ENCODE measurements at places on chromosomes 2 and 18. TPM values are rescaled to one million over a fixed set of nuclear protein-coding genes. Genes with fewer than 3 reads are reported as not detected.

Gene SYT4
- total RNA-seq: not detected

Gene COL3A1
- 43.5 TPM for total RNA-seq

Gene PLB1
- 0.66 TPM for total RNA-seq

Gene SPATA3
- not detected for total RNA-seq

Gene RAMP1
- 74.4 TPM for total RNA-seq

- no peak for DNase-seq
- H3K4me1 ChIP-seq: no peaks in the 10 kb centered on the region
- no peaks in the 10 kb centered on the region for H3K27me3 ChIP-seq
- H3K4me3 ChIP-seq: no peak overlapping the region
These were observed 156.2 kb downstream of the SH3RF3 start for GRCh38 chr2:109285244-109285651.

GRCh38 chr2:171531291-171531690, 9.0 kb downstream of the CYBRD1 start:
- no peaks in the 10 kb centered on the region for H3K36me3 ChIP-seq
- DNase-seq: no peak
- no peaks in the 10 kb centered on the region for H3K4me1 ChIP-seq
- H3K27ac ChIP-seq: no peak overlapping the region

DNA sequence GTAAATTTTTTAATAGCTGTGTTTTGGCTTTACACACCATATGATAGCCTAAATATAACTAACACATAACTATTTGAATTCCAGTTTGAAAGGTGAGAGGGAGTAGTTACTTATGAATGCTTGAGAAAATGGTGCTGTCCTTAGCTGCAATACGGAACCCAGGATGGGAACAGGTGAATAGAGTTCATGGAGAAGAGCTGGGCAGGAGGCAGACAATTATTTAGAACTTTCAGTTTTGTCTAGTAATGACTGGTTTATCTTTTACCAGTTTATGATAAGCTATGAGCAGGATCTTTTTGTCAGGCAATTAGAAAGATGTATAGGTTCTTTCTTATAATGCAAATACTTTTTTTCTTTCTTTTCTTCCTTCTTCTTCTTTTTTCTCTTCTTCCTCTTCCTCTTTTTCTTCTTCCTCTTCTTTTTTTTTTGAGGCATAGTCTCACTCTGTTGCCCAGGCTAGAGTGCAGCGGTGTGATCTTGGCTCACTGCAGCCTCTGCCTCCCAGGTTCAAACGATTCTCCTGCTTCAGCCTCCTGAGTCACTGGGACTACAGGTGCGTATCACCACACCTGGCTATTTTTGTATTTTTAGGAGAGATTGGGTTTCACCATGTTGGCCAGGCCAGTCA, 25.9 kb downstream of the UBR3 start:
- H3K4me1 ChIP-seq: no peaks in the 10 kb centered on the region
- H3K27me3 ChIP-seq: no peaks in the 10 kb centered on the region
- H3K27ac ChIP-seq: no peak overlapping the region
- no peak for DNase-seq
- H3K4me3 ChIP-seq: no peak overlapping the region

GRCh38 chr2:61878761-61879160, 9.7 kb downstream of the CCT4 start:
- H3K4me1 ChIP-seq: no peaks in the 10 kb centered on the region
- peaks cover 49% of the 10 kb centered on the region for H3K36me3 ChIP-seq

- no peaks in the 10 kb centered on the region for H3K4me1 ChIP-seq
- H3K4me3 ChIP-seq: no peak overlapping the region
- H3K36me3 ChIP-seq: no peaks in the 10 kb centered on the region
- no peaks in the 10 kb centered on the region for H3K27me3 ChIP-seq
- no peak overlapping the region for H3K27ac ChIP-seq
These were observed 503.5 kb upstream of the ZEB2 start for GRCh38 chr2:145023334-145023934.

- no peak for DNase-seq
- H3K27ac ChIP-seq: no peak overlapping the region
- H3K4me1 ChIP-seq: no peaks in the 10 kb centered on the region
- no peak overlapping the region for H3K4me3 ChIP-seq
These were observed 11.9 kb downstream of the ADRA2B start for GRCh38 chr2:96104487-96104861.

DNA sequence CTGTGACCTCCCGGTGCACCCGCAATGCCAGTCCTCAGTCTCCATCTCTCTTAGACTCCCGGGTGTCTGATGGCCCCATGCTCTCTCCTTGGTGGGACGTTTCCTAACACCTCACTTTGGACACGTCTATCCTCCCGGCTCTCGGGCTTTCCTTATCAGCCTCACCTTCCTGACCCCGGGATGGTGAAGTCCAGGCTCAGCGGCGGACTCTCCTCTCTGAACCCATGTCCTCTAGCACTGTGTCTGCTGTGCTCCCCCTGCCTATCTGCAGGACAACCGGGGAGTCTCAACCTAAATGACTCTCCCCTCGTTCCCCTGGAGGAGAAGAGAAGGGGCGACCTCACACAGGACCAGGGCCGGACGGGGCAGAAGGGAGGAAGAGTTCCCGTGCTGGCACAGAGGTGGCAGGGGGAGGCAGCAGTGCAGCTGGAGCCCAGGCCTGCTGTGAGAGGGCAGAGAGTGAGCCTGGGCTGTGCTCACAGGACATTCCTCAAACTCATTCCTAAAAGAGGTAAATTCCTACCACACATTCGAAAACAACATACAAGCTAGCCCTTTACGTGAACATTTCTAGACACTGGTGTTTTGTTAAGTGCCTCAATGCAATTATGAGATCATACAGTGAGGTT, 41.9 kb downstream of the MBP start:
- no peaks in the 10 kb centered on the region for H3K4me1 ChIP-seq
- H3K4me3 ChIP-seq: no peak overlapping the region
- H3K27me3 ChIP-seq: no peaks in the 10 kb centered on the region
- no peaks in the 10 kb centered on the region for H3K36me3 ChIP-seq
- H3K27ac ChIP-seq: no peak overlapping the region

DNA sequence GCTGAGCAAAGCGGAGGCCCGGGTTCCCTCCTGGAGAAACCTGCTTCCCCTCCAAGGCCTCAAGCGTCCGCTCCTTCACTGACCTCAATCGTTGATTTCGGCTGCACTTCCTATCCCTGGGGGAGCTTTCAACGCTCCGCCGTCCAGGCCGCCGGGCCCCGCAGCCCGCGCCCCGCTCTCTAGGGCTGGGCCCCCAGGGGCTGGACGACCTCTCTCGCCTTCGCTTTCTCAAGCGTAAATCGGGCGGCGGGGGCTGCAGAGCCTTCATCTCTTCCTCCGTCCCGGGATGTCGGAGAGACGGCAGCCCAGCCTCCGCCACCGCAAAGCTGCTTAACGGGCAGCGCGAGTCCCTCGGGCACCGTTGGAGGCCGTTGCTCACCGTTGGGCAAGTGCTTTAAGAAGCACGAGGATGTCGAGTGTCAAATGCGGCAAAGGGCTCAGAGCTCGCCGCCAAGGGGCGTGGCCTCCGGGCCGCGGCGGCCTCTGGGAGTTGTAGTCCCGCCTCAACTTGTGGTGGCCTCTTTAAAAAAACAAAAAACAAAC, 8.5 kb downstream of the HES6 start:
- no peaks in the 10 kb centered on the region for H3K4me1 ChIP-seq
- no peaks in the 10 kb centered on the region for H3K27me3 ChIP-seq
- no peak overlapping the region for H3K27ac ChIP-seq
- no peaks in the 10 kb centered on the region for H3K36me3 ChIP-seq

All from right lobe of liver (tissue), 6 donors.